CD4-positive, alpha-beta T cell (primary cell): ENCODE measurements at places on chromosomes 11 and 22.
A peak's percentile ranks its signal among the peaks of the same experiment; 100 is the strongest.

- no peak for DNase-seq
Observed at GRCh38 chr11:62433904-62434276, 15.1 kb downstream of the SCGB1A1 start.

DNA sequence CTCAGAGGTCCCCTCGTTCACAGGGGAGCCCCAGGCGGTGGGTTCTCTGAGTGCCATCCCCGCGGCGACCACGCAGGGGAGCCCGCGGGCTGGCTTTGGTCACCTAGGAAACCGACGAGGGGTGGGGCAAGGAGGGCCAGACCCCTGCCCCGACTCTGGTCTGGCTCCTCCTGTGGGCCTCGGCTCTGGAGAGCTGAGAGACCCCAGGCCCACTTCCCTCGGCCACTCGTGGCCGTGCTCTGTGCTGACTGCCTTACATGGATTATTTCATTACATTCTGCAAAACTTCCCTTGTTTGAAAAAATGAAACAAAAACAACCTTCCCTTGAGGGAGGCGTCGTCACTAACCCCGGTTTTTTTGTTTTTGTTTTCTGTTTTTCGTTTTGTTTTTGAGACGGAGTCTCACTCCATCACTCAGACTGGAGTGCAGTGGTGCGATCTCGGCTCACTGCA lies 15.1 kb upstream of the CYTH4 start:
- peak; percentile 68 for DNase-seq

DNA sequence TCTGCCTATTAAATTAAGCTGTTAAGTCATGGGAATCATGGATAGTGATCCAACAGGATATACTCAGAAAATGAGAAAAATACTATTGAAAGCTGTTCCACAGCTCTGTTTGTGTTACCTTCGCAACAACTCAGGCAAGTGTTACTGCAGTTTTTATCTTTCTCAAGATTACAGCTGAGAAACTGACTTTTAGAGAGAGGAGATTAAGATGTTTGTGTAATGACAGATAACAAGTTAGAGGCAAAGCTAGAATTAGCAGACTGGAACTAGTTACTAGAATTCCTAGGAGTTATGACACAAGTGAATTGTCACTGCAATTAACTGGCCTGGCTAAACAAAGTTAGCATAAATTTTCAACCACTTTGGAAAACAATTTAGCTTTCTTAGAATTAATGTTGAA lies 1.6 kb downstream of the SLN start:
- DNase-seq: no peak

GRCh38 chr22:43208703-43209522 lies 22.0 kb upstream of the TTLL12 start:
- no peak for DNase-seq

DNA sequence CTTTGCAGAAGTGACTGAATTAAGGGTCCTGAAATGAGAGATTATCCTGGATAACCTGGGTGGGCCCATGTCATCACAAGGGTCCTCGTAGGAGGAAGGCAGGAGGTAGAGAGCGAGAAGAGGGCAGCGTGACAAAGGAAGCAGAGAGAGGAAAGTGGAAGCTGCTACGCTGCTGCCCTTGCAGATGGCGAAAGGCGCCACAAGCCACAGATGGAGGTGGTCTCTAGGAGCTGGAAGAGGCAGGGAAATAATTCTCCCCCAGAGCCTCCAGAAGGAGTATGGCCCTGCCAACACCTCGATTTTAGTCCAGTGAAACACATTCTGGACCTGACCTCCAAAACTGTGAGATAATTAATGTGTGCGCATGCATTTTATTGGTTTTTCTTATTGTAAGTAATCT lies 13.4 kb downstream of the TMEM184B start:
- DNase-seq: no peak

- no peak for DNase-seq
Observed at GRCh38 chr22:30312053-30312452, 14.7 kb downstream of the TBC1D10A start.

- no peak for DNase-seq
Observed at GRCh38 chr11:36509201-36509639, 852 bp downstream of the TRAF6 start.

GRCh38 chr11:46237248-46238077 lies 40.0 kb upstream of the CREB3L1 start:
- peak; percentile 73 for DNase-seq

DNA sequence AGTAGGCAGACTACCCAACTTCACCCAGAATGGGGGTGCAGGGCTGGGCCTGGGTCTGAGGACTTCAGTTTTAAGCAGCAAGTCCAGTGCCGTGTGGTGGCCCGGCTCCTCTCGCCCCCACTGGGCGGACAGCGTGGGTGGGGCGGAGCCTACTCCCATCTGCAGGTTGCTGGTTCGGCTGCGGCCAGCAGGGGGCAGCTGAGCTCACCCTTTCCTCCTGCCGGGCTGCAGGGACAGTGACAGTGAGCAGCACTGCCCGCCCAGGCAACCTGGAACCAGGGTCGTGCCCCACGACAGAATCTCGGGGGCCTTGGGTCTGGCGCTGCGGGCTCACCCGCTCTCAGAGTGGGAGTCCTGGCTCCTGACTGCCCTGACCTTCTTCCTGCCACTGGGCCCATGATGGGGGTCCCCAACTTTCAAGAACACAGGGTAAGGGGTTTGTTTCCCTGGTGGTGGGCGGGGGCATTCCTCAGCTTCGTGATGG lies 6.2 kb upstream of the NEAT1 start:
- peak; percentile 85 for DNase-seq

DNA sequence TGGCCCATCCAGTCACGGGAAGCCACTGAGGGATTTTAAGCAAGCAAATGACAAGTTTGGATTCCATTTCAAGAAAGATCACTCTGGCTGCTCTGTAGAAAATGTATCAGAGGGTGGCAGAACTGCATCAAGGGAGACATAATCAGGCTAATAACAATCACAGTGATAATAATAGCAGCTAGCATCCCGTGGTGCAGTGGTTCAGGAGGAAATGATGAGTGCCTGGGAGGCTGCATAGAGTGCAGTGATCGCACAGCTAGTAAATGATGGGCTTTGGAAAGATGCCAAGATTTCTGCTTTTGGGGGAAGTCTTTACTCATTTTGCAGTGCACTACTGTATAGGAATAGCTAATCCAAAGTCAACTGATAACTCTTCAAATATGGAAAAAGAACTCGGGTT lies 35.8 kb downstream of the TNRC6B start:
- DNase-seq: no peak

- no peak for DNase-seq
Observed at GRCh38 chr11:104343578-104343977, 179.6 kb upstream of the PDGFD start.

GRCh38 chr22:19085233-19085718 lies 36.9 kb downstream of the DGCR2 start:
- DNase-seq: no peak

- no peak for DNase-seq
Observed at GRCh38 chr11:93746101-93746500, 4.6 kb downstream of the C11orf54 start.

GRCh38 chr11:65744026-65744698 lies 23.6 kb upstream of the RNASEH2C start:
- no peak for DNase-seq

GRCh38 chr11:62419314-62419929 lies 589 bp downstream of the SCGB1A1 start:
- no peak for DNase-seq

GRCh38 chr22:17921871-17922821 lies 102.2 kb downstream of the MICAL3 start:
- no peak for DNase-seq

- no peak for DNase-seq
Observed at GRCh38 chr11:33982661-33983060, 68.9 kb upstream of the CAPRIN1 start.

DNA sequence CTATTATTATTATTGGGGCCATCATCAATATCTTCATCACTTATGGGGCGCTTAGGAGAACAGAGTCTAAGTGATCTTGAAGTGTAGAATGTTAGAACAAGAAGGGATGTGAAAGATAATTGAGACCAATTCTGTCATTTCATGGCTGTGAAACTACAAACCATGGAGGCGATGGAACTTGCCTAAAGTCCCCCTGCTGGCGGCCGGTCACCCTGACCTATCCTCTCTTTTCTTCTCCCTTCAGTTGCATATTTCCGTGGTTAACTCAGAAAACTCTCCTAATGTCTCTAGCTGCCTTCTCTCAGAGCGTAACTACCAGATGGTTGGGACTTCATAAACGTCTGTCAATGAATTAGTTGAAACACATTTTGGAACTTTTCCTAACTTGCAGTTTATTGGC lies 6.6 kb upstream of the OR4B1 start:
- no peak for DNase-seq

DNA sequence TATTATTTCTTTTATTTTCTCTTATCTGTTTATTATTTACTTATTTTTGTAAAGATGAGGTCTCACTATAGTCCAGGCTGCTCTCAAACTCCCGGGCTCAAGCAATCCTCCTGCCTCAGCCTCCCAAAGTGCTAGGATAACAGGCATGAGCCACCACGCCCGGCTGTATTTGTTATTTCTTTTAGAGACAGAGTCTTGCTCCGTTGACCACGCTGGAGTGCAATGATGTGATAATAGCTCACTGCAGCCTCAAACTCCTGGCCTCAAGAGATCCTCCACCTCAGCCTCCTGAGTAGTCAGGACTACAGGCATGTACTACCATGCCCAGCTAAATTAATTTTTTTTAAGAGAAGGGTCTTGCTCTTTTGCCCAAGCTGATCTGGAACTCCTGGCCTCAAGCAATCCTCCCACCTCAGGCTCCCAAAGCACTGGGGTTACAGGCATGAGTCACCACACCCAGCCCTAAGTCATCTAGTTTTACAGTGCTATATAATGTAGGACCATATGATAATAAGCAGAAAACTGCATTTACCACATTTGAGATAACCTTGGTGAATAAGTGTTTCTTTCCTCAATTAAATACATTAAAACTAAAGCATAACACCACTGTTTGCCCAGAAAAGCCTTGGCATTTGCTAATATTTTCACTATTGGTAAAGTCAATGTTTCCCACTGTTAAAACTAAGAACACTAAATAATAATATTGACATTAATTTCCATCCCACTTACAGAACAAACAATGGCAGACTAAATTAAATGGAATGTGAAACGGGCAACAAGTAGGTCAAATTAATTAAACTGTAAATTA lies 127.5 kb downstream of the SIK3 start:
- no peak for DNase-seq

DNA sequence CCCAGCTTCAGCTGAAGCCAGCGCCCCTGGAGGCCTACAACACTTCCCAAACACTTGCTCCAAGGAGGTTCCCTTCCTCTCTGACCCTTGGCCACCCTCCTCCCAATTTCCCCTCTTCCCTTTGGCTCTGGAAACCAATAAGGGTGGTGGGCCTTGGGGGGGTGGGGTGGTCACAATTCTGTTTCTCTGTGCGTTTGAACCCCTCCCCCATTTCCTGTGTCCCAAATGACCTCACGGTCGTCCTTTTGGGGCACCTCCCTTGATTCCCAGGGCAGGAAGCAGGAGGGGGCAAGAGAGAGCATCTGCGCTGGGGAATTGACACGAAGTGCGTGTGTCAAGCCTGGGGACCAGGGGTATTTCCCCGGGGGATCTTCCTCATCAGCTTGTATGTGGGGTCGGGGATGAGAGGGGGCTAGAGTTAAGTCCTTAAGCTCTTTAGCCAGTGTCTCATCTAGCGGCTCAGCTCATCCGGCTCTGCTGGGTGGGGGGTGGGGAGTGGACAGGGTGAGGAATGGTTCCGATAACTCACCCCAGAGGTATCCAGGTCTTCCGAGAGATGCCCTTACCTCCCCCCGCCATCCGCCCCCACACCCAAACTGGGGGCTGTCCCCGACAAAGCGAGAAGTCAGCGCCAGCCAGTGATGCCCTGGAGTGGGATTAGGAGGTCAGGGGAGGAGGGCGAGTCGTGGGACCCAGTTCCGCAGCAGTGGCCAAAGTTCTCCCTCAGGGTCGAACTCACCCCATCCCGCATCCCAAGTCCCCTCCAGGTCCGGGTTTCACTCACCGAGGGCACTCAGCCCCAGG lies 587 bp downstream of the ESAM start:
- DNase-seq: no peak

DNA sequence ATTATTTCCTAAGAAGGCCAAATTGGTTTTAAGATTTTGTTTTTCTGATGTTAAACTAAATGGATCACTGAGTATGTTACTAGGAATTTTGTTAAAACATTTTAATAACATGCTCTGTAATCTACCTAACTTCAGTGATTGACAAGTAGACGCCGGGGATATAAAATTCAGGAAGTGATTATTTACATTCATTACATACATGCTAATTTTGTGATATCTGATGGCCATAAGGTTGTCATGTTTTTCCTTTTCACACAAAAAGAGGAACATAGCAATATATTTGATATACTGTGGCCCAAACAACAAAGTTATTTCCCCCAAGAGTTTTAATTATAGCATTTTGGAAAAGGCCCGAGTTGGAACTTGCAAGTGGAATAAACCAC lies 12.1 kb downstream of the SCUBE1 start:
- DNase-seq: no peak

DNA sequence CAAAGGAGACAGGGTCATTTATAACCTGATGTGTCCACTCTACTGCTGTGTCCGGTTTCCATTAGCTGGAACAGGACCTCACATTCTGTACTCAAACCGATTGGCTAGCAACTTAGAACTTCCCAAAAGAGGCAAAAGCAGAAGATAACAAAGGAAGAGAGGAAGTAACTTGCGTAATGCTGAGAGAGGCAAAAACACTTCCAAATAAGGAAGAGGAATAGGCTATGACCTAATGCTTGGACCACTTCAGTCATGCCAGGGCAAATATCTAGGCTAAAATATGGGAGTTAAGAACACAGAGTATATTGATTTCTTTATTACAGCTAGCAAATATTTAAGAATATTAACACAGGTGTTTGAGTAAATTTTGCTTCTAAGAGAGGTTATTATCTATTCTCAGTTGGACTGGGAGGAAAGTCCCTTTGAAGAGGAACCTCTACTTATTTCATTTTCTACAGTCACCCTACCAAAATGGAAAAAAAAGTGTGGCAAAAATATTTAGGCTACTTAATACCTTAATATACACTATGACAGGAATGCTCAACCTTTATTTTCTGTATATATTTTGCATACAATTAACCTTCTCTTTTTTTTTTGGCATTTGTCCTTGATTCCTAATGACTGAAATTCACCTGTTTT lies 499.8 kb upstream of the CHORDC1 start:
- DNase-seq: no peak

DNA sequence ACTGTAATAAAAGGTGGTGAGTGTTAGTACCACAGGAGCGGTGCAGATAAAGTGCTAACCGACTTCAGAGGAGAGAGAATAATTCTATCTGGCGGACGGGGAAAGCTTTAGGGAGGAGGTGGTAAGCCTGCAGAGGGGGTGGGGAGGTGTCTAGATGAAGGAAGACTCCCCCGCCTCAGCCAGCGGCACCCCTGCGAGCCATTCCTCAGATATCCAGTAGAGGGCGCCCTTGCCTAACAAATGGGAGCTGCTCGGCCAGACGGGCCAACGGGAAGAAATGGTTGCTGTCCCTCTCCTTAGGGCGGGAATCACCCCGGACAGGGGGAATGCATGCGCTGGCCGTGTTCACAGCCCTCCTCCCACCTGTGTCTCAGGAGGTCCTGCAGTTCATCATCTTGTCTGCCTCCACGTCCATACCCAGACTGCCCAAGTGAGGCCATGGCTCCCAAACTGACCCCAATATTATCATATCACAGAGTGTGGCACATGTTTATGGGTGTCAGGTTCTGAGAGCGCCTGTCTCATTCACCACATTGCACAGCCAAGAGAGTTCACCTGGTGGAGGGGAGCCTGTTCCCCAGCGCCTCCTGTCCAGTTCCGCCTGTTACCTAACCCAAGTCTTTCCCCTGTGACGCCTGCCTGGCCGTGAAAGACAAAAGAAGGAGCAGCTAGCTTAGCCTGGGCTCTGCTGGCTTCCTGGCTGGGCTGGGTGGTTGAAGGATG lies 85.5 kb downstream of the ST3GAL4 start:
- peak; percentile 83 for DNase-seq
